OCI-LY7 (cell line): ENCODE measurements at places on chromosomes 4 and X.

- no peak for DNase-seq
Measured at GRCh38 chr4:179486570-179487335, 2044.5 kb upstream of the AGA start.

- no peak for DNase-seq
Measured at GRCh38 chrX:20969565-20969964, 404.7 kb upstream of the CNKSR2 start.

DNA sequence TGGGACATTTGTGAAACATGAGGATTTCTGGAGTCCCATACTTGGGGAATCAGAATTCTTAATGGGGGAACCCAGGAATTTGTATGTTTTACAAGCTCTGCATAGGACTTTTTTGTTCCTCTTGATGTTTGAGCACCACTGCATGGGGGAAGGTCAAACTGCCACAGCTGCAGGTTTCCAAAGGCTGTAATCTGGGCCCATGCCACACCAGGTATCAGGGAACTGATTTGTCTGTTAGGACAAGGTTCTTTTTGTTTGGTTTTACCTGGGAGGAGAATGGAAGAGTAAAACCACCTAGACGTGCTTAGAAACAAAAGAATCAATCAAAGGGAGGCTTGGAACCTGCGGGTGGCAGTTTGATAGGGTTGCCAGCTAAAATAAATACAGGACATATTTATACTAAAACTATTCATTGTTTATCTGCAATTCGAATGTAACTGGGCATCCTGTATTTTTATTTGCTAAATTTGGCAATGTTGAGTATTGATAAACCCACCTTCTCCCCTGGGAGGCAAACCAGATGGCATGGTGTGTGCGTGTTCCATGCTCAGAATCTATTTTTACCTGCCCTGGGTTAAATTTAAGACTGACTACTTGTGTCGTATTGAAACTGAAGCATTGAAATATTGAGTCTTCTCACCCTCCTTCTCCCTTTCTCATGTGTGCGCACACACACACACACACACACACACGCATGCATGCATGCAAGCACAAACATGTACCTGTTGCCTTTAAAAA lies 63.7 kb downstream of the TMEM164 start:
- DNase-seq, result no peak

- DNase-seq, result no peak
Measured at GRCh38 chr4:48791313-48791712, 11.2 kb upstream of the FRYL start.

GRCh38 chr4:84734037-84734436 lies 151.1 kb downstream of the CDS1 start:
- no peak for DNase-seq

DNA sequence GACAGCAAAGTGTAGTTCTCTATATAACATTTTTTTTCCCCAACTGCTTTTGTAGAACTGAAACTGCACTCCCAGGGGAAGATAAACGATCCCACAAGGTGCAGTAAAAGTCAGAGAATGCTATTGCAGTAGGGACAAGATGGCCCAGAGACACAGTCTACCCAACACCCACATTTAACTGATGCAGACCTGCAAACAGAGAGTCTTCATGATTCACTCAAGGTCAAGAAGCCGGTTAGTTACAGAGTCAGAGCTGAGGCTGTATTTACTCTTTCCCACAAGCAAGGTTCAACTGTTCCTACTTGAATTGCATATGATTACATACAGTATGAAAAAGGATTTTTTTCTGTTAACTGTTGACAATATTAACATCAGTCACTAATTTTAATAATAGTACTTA lies 654.6 kb downstream of the IL1RAPL1 start:
- no peak for DNase-seq

- DNase-seq, result no peak
Measured at GRCh38 chr4:168831585-168831918, 178.5 kb downstream of the CBR4 start.

DNA sequence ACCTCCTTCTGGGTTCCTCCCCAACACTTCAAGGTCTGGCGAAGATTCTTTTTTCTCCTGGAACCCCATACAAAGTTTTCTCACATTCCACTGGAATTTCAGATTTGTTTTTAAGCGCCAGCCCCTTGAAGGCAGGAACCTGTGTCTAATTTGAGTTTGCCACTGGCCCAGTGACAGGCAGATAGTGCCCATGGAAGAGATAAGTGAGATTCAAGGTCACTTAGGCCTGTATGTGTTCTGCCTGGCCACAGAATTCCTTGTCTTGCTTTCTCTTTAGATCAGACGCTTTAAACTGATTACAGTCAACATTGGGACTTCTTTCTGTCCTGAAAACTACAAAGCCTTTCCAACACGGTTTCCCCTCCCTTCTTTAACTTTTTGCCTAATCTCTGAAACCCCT lies 11.2 kb downstream of the ATOH1 start:
- no peak for DNase-seq

- no peak for DNase-seq
Measured at GRCh38 chr4:62871078-62871477, 1538.2 kb downstream of the TECRL start.

DNA sequence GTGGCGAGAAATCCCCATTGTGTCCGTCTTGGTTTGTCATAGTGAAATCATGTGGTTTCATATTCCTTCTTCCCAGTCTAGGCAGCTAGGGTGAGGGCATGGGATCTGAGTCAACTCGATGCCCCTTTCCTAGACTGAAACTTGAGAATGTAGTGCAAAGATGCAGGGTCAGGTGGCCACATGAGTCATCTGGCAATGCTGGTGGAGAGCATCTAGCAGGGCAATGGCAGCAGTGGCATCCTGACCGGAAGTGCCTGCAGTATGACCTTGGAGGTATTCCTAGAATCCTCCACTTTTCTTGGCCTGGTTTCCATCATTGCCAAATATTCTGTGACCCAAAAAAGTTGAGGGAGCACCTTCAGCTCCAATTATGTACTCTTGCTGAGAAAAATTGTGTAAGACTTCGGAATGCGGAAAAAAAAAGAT lies 39.1 kb upstream of the TMEM184C start:
- DNase-seq, result no peak

GRCh38 chrX:123185721-123186120 lies 1.6 kb downstream of the GRIA3 start:
- DNase-seq, result no peak

DNA sequence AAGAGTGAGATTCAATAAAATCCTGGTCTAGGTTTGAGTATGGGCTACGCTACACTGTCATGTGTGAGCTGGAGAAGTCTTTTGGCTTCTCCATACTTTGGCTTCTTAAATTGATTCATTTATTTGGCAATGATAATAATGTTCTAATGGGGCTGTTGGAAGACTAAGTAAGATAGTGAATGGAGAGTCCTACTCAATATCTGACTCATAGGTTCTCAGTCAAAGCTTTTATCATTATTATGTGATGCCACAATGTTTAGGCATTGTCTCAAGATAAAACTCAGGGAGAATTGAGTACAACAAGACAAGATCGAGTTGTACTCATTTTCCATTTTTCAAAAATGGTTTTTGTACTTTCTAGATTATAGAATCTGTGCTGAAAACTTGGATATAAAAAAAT lies 92.5 kb upstream of the VEGFC start:
- DNase-seq, result no peak

DNA sequence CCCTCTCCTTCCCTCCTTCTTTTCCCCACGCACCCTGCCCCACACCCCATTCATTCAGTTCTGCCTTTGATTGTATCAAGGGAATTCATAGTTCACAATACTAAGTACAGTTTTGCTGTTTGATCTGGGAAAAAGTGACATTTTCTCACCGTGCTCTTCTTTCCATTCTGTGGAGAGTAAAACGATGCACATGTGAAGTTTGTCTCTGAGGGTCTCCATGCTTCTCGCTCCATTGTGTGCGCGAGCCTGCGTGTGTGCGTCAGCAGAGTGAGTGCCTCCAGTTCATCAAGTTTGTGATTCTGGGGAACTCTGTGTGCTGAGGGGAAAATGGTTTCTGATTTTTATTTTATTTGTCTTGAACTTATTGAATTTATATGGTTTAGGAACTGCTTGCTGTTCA lies 1.9 kb downstream of the STK26 start:
- DNase-seq, result no peak

- no peak for DNase-seq
Measured at GRCh38 chr4:95170176-95170575, 378.6 kb downstream of the UNC5C start.

DNA sequence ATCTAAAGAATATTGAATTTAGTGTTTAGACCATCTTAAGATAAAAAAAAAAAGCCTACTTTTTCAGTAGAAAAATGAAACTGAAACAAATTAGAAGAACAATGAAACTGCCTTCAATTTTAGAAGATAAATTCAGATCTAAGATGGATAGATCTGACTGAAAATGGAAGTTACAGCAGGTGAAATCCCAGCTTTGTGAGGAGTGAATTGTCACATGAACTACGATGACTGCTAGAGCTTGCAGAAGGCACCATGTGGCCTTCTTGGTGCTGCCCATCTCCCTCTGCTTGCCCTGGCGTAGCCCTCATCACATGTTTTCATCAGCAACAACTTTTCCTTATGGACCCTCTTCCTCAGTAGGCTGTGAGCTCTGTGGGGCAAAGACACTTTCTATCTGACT lies 51.4 kb upstream of the EMCN start:
- DNase-seq, result no peak

GRCh38 chr4:99394896-99395295 lies 40.2 kb downstream of the ADH7 start:
- DNase-seq, result no peak

- peak; percentile 1 for DNase-seq
Measured at GRCh38 chr4:79576429-79576753, 168.4 kb upstream of the GK2 start.

DNA sequence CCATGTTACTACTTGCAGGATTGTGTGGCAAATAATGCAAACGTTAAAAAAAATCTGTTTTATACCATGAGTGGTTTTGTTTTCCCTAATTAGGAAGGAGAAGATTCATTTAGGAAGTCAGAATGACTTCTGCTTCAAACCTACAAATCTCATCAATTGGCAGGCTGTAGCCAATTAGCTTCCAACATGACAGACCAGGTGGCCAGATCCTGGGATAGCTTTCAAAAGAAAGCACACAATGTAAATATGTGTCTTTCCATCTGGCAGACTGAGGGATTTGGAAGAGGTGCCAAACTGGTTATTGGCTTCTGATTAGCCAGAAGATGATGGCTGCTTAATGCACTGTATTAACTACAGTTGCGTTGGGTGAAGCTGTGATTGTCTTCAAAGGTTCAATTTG lies 432.8 kb downstream of the ANKRD50 start:
- no peak for DNase-seq

DNA sequence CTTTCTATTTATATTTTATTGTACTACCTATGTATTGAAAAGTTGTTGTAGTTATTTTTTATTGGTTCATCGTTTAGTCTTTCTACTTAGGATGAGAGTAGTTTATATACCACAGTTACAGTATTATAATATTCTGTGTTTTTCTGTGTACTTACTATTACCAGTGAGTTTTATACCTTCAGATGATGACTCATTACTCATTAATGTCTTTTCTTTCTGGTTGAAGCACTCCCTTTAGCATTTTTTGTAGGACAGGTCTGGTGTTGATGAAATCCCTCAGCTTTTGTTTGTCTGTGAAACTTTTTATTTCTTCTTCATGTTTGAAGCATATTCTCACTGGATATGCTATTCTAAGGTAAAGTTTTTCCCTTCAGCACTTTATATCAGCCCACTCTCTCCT lies 7.7 kb downstream of the LUZP4 start:
- no peak for DNase-seq

DNA sequence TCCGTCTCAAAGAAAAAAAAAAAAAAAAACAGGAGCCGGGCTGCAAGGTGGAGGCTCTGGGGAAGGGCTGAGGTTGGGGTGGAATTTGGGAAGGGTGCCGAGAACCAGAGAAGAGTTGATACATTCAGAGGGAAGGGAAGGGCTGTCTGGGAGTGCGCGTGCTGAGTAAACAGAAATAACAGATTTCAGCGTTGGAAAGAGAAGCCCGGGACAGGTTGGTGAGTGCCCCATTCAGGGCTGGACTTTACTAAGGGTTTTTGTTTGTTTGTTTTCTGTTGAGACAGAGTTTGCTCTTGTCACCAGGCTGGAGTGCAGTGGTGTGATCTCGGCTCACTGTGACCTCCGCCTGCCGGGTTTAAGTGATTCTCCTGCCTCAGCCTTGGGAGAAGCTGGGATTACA lies 1.7 kb upstream of the IL3RA start:
- DNase-seq, result no peak

DNA sequence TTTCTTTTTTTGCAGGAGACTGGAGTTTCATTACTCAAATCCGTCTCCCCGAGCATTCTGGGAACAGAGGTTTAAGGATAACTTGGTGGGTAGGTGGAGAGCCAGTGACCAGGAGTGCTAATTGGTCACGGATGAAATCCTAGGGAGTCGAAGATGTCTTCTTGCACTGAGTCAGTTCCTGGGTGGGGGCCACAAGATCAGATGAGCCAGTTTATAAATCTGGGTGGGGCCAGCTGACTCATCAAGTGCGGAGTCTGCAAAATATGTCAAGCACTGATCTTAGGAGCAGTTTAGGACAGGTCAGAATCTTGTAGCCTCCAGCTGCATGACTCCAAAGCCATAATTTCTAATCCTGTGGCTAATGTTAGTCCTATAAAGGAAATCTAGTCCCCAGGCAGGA lies 741.3 kb downstream of the PCDH7 start:
- no peak for DNase-seq

- peak; percentile 63 for DNase-seq
Measured at GRCh38 chrX:153400146-153401132, 711 bp downstream of the PNMA6E start.

DNA sequence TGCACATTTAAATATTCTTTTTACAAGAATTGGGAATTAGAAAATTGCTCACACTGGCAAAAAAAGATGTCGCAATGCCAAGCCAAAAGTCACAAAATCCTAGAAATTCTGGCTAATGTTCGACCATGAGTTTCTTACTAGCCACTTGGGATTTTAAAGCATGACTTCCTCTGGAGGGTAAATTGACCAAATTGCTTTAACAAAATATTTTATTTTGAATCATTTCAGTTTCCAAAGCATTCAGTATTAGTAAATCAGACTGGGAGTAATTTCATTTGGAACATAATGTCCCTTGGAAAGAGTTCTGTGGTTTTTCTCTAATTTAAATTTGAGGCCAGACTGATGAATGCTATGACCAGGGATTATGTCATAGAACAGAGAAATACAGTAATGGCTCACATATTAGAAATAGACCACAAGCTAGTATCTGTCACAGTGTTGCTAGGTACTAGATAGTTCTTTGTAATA lies 7.6 kb upstream of the CXCL5 start:
- no peak for DNase-seq
